ENCODE measurements at places on chromosomes 11 and 22.
A peak's percentile ranks its signal among the peaks of the same experiment; 100 is the strongest.

GRCh38 chr22:37601540-37602442 is 6.8 kb upstream of the GGA1 start:
- peak; percentile 56 for DNase-seq

DNA sequence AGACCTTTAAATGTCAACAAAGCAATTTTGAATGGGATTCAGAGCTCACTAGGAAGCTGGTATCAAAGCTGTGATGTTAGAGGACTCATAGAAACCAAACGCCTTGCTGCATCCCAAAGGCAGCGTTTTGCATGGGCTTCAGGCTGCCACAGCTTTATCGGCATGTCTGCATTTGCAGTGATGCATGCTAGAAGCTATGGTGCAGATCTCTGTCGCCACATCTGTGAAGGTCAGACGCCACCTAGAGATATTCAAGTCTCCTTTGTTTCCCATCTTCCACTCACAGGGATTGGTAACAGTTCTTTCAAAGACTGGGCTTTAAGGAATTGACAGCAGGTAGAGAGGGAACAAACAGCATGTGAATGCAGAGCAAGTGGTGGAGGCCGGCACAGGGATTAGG is 47.8 kb downstream of the NTM start:
- DNase-seq, result no peak

DNA sequence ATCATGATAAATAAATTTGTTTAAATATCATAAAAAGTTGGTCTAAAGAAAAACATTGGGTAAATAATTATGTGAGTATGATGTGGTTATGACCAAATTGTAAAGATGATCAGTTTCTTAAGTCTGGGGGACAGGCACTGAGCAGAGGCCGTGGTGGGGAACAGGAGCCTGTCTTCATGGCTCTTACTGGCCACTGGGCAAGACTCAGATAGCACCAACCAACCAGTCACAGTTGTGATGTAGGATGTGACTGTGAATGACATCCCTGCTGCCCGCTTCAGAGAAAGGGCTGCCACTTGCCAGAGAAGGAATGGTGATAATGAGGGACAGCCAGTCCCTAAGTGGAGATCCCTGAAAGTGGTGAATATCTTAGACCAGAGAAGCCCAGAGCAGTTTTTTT is 7.0 kb downstream of the PTPRJ start:
- DNase-seq, result no peak

GRCh38 chr22:35911877-35912276 is 116.7 kb downstream of the RBFOX2 start:
- no peak for DNase-seq

DNA sequence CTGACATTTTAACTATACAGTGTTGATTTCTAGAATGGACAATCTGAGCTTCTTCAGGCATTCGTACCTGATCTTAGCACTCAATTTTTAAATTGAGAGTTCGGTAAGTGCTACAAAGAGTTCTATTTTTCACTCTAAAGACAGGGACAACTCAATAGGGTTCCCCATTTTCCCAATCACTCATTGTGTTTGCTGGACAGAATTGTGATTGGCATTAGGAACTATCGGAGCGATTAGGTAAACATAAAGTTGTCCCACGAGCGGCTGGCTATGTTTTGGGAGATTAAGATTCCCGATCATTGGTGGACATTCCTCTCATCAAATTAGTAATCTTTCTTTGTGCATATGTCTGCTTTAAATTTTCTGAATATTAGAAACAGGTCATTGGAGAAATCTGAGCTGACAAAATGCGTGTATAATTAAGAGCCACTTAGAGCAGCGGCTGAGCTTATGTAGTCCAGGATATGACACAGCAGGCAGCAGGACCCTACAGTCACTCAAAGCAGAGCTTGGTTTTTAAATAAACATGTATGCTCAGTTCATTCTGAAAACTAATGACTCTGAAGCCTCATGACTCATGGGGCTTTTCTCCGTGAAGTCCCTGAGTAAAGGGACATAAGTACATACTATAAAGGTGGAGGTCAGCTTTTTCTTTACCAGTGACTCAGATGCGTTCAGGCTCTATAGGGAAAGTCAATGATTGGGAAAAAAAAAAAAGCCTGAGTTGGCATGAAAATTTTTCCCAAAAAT is 109.4 kb downstream of the GRIA4 start:
- no peak for DNase-seq

DNA sequence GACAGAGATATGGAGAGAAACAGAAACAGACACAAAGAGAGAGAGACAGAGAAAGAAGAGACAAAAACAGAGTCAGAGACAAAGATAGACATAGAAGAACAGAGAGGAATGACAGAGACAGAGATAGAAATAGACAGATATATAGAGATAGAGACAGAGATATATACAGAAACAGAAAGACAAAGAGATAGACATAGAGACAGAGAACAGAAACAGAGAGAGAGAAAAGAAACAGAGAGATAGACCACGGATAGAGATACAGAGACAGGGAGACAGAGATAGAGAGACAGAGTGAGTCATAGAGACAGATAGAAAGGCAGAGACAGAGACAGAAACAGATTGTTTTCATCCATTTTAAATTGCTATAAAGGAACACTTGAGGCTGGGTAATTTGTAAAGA is 12.3 kb upstream of the MPEG1 start:
- DNase-seq, result no peak

DNA sequence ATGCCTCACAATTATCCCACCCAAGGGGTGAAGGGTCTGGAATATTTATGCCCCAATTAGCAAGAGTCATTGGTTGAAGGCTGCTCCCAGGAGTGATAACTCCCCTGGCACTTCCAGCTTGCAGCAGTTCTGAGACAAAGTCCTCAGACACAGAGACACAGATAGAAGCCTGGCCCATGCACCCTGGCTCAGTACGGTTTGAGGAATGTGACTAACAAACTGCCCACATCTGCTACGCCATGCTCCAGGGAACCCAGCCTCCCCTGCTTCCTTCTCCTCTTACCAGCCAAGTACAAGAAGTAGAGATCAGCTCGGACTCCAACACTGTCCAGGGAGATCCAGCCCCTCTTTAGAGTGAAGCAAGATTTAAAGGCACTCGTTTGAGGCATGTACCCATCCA is 48.5 kb upstream of the BMAL1 start:
- DNase-seq, result no peak

DNA sequence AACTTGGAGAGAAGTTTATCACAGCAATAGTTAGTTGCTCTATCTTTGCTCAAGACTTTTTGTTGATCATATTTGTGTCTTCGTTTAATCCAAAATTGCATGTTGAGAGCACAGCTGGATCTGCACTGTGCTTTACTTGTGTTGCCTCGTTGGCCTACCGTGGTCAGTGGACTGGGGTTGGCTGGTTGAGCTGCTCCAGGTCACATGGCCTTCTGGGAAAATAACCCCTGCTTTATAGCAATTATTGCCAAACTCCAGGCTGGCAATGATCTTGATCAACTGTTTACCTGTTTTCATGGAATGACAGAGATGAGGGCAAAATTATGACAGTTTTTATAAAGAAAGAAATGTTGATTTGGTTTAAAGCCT is 5.7 kb upstream of the PLET1 start:
- no peak for DNase-seq

GRCh38 chr11:34792814-34793258 is 123.3 kb downstream of the APIP start:
- peak; percentile 95 for DNase-seq

GRCh38 chr11:76783896-76784813 is 999 bp downstream of the TSKU start:
- DNase-seq, result peak; percentile 55

All from SK-MEL-5 (cell line).